Neural progenitor cell (in vitro differentiated cells): ENCODE measurements at places on chromosomes 6 and 20. TPM values are rescaled to one million over a fixed set of nuclear protein-coding genes. Genes with fewer than 3 reads are reported as not detected.
A peak's percentile ranks its signal among the peaks of the same experiment; 100 is the strongest.

DNA sequence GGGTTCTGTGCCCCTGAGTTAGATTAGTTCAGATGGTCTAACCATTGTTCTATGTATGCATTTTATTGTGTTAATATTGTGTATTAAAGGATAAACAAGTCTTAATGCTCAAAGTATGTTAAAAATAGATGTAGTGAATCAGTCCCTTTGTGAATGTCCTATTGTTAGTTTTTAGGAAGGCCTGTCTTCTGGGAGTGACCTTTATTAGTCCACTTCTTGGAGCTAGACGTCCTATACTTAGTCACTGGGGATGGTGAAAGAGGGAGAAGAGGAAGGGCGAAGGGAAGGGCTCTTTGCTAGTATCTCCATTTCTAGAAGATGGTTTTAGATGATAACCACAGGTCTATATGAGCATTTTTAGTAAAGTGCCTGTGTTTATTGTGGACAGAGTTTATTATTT is 12.3 kb upstream of the HMGN4 start:
- H3K27ac ChIP-seq: no peak overlapping the region
- no peaks in the 10 kb centered on the region for H3K27me3 ChIP-seq
- H3K4me1 ChIP-seq: peaks cover 16% of the 10 kb centered on the region
- DNase-seq: no peak
- no peaks in the 10 kb centered on the region for H3K36me3 ChIP-seq

TSHZ2 gene
- 1.8 and 3.9 TPM in 2 replicates for total RNA-seq

GRCh38 chr6:87182321-87182720 is 27.0 kb downstream of the ZNF292 start:
- no peaks in the 10 kb centered on the region for H3K27me3 ChIP-seq
- H3K27ac ChIP-seq: no peak overlapping the region
- no peak for DNase-seq
- H3K4me3 ChIP-seq: no peak overlapping the region
- H3K4me1 ChIP-seq: peaks cover 61% of the 10 kb centered on the region
- H3K36me3 ChIP-seq: no peaks in the 10 kb centered on the region

- H3K36me3 ChIP-seq: no peaks in the 10 kb centered on the region
- DNase-seq: peak; percentile 26
- no peaks in the 10 kb centered on the region for H3K27me3 ChIP-seq
- no peak overlapping the region for H3K27ac ChIP-seq
- peaks cover 9% of the 10 kb centered on the region for H3K4me1 ChIP-seq
Measured at GRCh38 chr6:68226460-68226859, 408.6 kb upstream of the ADGRB3 start.

- peaks cover 27% of the 10 kb centered on the region for H3K4me1 ChIP-seq
- peaks cover 9% of the 10 kb centered on the region for H3K27me3 ChIP-seq
- H3K36me3 ChIP-seq: no peaks in the 10 kb centered on the region
- DNase-seq: peak; percentile 65
- H3K27ac ChIP-seq: no peak overlapping the region
Measured at GRCh38 chr6:41940759-41941279, 789 bp downstream of the CCND3 start.
